ENCODE measurements at places on chromosomes 12 and 14. TPM values are rescaled to one million over a fixed set of nuclear protein-coding genes. Genes with fewer than 3 reads are reported as not detected.

Gene FAM186B
- 1.3 TPM for polyA plus RNA-seq

Gene KLRB1
- polyA plus RNA-seq = 0.48 TPM

Gene P2RX2
- 1.9 TPM for polyA plus RNA-seq

Gene SDSL
- polyA plus RNA-seq = 40.3 TPM

Gene SLC25A47
- polyA plus RNA-seq = not detected

Gene CELA1
- 0.60 TPM for polyA plus RNA-seq

Gene ERP27
- 0.34 TPM for polyA plus RNA-seq

Gene NYNRIN
- 3.4 TPM for polyA plus RNA-seq

Gene KLRD1
- polyA plus RNA-seq = 0.10 TPM

Gene SDS
- polyA plus RNA-seq = 7.9 TPM

Gene NKX2-8
- polyA plus RNA-seq = not detected

Gene GPR132
- 1.8 TPM for polyA plus RNA-seq

DNA sequence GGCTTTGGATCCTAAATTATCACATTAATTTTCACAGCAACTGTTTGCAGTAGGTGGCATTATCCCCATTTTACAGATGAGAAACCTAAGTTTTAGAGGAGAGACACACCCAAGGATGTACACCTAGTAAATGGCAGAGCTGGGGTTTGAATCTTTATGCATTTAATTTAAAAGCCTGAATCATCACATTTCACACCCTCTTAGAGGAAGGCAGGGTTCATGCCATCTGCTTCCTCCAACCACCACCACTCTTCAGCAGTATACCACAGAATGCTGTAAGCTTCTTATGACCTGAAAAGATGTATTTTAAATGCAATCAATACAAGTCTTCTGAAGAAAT lies 90.3 kb downstream of the CRADD start:
- DNase-seq = no peak

DNA sequence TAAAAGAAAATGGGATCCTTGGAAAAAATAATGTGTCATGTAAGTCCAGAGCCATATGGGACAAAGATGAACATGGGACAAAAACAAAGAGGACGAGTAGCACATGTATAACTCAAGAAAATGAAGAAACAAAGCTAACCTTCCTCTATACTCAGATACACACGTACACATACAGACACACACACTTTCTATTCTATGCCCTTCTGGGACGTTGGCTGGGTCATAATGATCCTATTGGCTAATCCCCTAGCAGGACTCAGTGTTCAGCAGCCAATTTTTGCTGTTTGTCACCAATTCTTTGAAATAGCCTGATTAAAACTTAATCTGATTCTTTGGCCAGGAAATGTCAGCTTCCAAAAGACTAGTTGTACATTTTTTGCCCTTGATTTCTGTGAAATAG lies 189.4 kb upstream of the FOXG1 start:
- no peak for DNase-seq

DNA sequence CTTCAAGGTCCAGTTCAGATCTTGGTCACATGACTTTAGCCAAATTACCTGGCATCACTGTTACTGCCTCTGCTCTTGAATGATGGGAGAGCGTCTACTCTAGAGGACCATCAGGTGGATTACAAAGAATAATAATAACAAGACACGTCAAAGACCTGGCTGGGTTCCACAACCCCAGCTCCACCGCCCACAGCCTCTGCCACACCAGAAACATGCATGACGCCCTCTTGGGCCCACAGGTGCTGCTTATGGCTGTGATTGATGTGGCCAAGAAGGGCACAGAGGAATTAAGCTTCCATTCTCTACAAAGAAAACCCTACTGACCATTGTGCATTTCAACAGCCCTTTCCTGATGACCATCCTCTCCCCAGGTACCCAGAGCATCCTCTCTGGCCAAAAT lies 18.2 kb downstream of the SERPINA3 start:
- DNase-seq = no peak

- DNase-seq = no peak
These were observed 46.0 kb upstream of the ISM2 start for GRCh38 chr14:77544571-77544970.

- DNase-seq = no peak
These were observed 73.4 kb downstream of the INSM2 start for GRCh38 chr14:35607380-35607779.

DNA sequence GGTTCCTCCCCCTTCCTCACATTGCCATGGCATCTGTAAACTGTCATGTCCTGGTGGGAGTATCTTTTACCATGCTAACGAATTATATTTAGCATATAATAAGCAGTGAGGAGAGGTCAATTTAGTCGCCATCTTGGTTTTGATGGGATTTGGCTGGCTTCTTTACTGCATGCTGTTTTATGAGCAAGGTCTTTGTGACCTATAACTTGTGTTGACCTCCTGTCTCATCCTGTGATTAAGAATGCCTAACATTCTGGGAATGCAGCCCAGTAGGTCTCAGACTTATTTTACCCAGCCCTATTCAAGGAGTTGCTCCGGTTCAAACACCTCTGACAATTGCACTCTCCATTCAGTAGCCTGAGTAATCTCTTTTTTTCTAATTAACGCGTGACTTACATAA lies 2.1 kb upstream of the EIF4B start:
- peak; percentile 62 for DNase-seq

GRCh38 chr14:53663709-53664108 lies 292.9 kb downstream of the BMP4 start:
- peak; percentile 21 for DNase-seq

DNA sequence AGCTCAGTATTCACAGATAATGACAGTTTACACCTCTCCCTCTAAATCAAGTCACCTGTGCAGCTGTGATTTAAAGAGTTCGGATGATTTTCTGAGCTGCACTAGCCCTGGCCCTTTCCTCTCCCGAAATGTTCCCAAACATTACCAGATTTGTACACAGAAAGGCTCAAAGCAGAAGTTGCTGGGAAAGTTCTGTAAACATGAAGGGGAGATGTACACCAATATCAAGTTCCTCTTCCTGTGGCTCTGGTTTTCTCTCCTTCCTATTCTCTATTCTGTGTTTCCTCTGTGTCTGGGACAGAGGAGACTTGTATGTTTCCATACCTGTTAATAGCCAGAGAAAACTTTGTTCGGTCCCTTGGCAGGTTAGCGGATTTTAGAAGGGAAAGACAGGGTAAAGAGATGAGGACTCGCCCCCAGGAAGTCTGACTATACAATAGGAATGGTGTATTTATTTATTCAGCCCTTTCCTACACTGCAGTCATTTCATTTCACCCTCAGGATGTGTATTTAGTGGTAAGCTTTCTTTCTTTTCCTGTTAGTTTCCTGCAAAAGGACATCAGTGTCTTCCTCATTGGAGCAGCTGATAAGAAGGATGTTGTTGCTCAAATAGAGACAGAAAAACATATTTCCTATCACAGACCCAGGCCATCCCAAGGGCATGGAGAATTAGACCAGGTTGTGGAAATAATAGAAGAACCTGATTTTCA lies 7.6 kb upstream of the NUMB start:
- no peak for DNase-seq

DNA sequence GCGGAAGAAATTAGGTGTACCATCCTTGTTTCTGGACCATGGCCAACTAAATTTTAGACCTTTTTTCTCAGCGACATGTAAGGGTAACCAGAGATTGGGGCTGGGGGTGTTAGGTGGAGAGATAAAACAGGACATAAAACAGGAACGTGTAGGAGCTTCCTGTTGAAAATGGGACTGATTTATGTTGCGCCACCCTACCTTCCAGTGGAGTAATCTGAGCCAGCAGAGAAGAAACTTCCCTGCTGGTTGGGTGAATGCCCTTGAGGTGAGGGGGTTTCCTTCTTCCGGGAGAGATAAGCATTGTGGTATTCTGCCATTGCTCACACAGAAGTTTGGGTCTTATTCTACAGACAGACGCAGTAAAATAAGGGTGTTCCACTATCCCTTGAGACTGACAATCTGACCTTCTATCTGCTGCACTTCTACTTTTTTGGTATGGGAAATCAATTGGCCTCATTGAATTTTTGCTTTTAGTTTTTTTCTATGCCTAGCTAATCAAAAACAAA lies 417.6 kb downstream of the PCNX1 start:
- no peak for DNase-seq

DNA sequence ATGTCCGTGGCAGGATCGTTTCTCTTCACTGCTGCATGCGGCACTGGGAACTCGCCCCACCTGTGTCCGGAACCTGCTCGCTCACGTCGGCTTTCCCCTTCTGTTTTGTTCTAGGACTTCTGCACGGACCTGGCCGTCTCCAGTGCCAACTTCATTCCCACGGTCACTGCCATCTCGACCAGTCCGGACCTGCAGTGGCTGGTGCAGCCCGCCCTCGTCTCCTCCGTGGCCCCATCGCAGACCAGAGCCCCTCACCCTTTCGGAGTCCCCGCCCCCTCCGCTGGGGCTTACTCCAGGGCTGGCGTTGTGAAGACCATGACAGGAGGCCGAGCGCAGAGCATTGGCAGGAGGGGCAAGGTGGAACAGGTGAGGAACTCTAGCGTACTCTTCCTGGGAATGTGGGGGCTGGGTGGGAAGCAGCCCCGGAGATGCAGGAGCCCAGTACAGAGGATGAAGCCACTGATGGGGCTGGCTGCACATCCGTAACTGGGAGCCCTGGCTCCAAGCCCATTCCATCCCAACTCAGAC lies 1.2 kb downstream of the FOS start:
- DNase-seq = peak; percentile 49

- DNase-seq = no peak
These were observed 1027.6 kb downstream of the BCL11B start for GRCh38 chr14:98244162-98244948.

DNA sequence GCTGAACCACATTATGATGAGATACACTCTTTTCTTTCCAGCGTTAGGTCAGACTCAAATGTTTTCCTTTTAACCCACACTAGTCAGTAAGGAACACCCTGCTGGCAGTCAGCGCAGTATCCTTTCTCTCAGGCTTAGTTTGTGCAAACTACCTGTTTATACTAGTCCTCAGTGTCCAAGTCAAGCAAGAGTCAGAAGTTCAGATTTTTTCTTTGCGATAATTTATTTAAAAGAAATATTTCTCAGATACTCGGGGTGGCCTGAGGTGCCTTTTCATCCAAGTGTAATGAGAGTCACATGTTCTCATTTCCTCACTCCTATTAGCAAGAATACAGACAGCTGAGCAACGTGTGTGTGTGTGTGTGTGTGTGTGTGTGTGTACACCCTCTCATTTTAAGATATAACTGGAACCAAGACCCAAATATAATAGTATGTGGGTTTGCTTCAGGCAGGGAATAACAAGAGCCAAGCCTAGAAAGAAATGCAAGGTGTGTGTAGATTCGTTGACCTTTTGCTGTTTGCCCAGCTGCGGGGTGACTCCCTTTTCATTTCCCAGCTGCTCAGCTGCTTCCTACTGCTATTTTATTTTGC lies 182.7 kb downstream of the KICS2 start:
- DNase-seq = no peak

DNA sequence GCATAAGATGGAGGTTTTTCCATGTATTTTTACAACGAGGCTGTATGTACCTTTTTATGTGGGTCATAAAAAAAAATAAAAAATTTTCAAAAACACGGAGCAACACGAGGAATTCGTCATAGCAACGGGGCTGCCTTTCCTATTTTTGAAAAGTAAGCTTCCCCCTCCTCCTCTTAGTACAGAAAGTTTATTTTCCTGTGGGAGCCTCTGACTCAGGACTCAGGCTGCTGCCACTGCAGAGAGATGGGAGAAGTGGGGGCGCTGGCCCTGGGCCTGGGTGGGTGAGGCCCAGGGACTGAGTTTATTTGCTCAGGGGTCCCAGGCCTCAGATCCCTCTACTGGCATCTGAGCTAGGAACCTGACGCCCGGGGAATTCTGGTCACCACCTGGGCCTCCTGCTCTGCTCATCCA lies 10.2 kb upstream of the CMKLR1 start:
- no peak for DNase-seq

GRCh38 chr12:117367006-117367638 lies 5.7 kb upstream of the NOS1 start:
- DNase-seq = peak; percentile 57

All from adrenal gland (tissue), 19 donors.